Large intestine (tissue), 12 donors: ENCODE measurements at places on chromosomes 12 and 14.
A peak's percentile ranks its signal among the peaks of the same experiment; 100 is the strongest.

- no peak for DNase-seq
Measured at GRCh38 chr14:61331992-61332657, 10.7 kb downstream of the PRKCH start.

GRCh38 chr12:22443379-22444316 is 100.7 kb downstream of the C2CD5 start:
- DNase-seq: peak; percentile 61

DNA sequence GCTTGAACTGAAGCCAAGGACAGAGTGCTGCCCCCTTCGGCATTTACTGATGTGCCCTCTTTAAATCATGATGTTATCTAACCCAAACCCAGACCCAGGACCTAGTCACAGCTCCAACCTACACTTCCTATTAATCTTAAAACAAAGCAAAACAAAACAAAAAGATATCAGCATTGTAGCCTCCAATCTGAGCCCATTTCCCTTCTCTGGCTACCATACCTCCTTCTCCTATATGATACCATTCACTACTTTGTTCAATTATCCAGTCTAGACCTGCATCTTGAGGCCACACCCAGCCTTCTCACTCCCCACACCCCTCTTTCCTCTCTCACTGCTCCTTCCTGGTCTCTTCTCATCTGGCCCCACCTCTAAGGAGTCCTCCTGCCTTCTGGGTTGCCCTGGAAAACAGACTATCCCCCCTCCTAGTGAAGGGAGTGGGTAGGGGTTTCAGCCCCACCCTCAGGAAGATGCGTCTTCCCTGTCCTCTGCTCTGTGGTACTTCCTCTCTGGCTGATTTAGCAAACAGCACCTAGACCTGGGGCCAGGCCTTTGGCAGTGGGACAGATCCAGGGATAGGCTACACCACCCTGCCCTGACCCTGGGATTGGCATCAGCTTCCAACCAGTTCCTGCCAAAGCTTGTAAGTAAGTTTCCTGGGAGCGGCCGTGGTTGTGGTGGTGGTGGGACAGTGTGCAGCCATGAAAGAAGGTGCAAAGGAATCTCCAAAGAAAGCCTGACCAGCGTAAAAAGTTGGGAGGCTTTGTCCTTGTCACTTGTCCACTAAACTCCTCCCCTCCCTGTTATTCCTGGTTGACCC is 3.3 kb downstream of the LTB4R start:
- no peak for DNase-seq

DNA sequence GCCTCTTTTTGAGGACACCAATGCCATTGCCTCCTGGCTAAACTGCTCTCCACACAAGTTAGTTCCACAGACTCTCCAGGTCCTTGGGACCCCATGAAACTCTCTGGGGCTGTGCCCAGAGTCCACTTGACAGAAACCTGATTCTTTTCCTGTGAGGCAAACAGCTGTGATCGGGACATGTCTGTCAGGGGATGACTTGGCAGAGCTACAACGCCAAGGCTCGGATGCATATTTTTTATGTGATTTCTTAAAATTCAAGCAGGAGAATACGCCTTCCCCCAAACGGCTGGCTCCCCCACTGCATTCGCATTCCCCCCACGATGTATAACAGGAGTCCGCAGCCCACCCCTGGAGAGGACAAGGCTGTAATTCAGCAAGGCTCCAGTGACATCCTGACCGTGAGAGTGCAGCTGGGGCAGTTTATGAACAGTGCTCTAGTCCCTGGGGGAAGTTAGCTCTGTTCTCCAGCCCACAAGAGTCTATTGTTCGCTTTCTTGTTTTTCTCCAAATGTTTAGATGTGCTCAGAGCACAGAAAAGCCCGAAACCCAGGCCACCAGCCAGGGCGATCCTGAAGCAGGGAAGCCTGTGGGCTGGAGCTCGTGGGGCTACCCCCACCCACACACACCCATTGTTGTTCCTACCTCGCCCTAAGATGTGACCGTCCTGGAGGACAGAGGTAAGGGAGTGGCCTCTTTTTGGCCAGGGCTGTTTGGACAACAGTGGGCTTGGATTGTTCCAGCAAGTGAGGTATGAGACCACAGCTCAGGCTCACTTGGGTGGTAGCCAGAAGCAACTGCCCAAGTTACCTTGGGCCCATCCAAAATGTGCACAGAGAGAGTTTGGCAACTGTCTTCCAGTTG is 159.5 kb downstream of the ZFP36L1 start:
- peak; percentile 42 for DNase-seq

DNA sequence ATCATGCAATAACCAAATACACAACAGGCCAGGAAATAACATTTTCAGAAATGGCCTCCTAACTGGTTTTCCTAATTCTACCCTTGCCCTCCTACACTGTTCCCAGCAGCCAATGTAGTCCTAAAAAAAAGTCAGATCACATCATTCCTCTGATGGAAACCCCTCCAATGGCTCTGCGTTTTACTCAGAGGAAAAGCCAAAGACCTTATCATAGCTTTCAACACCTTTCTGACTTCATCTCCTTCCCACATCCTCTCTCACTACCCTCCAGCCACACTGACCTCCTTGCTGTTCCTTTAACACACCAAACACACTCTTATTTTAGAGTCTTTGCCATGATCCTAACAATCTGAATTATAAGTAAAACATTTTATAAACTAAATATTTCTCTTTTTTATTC is 1.1 kb downstream of the MED6 start:
- no peak for DNase-seq

GRCh38 chr14:82182646-82183045 is 649.0 kb upstream of the SEL1L start:
- no peak for DNase-seq

DNA sequence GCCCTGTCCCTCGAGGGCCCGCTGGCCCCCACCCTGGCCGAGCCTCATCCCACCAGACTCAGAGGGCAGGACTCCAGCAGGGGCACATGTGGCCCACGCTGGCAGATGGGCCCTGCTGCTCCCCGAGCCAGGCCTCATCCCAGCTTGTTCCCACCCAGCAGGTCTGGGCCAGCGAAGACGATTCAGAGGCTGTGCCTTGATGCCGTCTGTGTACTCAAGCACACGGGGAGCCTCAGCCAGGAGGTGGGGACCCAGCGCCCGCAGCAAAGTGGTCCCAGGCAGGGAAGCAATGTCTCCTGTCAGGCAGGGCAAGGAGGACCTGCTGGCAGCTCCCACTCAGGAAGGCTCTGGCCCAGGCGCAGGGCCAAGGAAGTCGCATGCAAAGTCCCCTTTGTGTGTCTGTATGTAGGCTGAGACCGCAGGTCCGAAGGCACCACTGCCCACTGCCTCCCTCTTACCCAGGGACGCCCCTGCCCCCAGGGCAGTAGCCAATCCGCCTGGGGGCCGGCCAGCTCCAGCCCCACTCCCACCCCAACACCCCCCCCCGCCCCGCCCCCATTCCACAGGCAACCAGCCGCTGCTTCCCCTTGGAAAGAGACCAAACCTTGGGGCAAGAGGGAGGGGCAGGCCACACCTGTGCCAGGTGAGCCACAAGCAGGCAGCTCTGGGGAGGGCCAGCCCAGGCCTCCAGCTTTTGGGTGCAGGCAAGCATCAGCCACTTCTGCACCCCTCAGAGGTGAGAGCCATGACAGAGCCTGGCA is 9.4 kb downstream of the DEGS2 start:
- no peak for DNase-seq

GRCh38 chr14:104887623-104888488 is 22.8 kb downstream of the CEP170B start:
- no peak for DNase-seq

- peak; percentile 15 for DNase-seq
Measured at GRCh38 chr12:112149596-112149995, 24.2 kb downstream of the TRAFD1 start.

GRCh38 chr14:104930526-104931303 is 6.0 kb downstream of the PLD4 start:
- DNase-seq: no peak

- DNase-seq: no peak
Measured at GRCh38 chr14:101055776-101056374, 152.4 kb upstream of the RTL1 start.

DNA sequence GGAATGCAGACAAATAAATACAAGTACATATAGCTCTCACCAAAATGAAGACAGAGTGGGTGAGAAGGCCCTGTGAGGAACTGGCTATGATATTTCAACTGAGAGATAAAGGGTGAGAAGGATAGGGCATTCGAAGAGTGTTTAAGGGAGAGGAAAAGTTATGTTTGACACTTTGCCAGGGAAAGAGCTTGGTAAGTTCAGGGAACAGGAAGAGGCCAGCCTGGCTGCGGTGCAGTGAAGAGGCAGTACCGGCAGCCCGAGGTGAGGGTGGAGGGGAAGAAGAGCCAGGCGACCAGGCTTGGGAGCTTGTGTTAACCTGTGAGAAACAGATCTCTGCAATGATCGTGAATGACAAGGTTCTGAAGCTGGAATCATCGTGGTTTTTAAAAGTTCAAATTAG is 84.7 kb upstream of the RFX4 start:
- DNase-seq: no peak

DNA sequence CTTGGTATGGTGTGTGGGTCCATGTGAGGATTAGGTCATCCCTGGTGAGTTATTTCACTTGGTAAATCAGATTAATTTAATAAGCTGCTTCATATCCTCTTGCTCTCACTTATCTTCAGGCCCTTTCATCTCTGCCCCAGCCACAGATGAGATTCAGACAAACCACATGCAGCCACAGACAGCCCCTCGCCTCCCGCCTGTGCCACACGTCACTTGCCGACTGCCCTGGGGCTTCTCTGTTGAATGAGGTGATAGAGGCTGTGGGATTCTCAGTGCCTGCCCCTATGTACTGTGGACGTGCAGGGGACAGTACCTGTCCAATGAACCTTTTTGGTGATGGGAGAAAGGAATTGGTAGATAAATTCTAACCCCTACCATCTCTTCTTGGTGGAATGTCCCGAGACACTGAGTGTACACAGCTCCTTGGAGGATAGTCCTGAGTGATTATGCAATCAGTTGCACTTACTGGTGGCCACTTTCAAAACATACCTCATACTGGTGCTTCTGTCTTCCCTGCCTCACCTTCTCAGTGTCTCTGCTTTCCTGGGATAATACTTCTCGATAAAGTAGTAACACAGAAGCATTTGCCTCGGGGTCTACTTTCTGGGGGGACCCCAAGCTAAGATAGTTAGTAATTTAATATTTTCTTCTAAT is 248.7 kb downstream of the TTC6 start:
- no peak for DNase-seq

- no peak for DNase-seq
Measured at GRCh38 chr14:95303552-95303951, 16.2 kb downstream of the CLMN start.

GRCh38 chr12:1469070-1469469 is 125.3 kb downstream of the FBXL14 start:
- no peak for DNase-seq

DNA sequence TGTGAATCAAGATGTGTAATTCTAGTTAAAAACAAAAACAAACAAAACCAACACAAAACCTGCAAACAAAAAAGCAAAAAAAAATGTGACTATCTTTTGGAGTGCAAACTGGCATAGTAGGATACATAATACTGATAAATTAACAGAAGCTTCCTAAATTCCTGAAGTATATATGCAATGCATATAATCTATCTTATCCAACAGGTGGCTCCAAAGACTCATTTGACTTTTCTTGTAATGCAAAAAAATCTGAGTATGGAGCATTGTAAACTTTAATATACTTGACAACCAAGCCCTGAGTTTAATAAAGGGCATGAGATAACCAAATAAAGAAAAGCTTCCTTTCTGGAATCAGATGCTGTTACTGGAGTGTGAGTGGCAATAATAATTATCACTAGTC is 1003.6 kb downstream of the FSCB start:
- DNase-seq: no peak

DNA sequence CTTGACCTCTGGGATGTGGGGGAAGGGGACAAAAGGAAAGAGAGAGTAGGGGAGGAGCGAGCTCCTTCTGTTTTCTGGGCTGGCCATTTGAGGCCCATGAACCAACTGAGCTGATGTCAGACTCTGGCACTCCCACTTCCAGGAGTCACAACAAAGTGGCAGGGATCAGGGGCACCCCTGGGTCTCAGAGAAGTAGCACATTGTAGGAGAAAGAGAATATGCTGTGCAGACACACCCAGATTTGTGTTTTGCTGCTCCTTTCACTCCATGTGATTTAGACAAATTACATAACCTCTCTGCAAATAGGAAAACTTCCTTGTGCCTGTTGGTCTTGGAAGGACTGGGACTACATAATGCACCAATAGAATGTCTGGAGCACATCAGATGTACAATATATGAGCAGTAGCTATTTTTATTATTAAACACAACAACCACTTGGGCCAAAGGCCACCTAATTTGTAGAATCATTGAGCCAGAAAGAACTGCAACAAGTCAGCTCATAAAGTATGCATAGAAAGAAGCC is 265.5 kb downstream of the ZFP36L1 start:
- peak; percentile 80 for DNase-seq

GRCh38 chr12:92908108-92908507 is 21.0 kb downstream of the EEA1 start:
- DNase-seq: no peak

GRCh38 chr12:71641390-71641789 is 22.3 kb downstream of the ZFC3H1 start:
- no peak for DNase-seq
